Stimulated activated CD4-positive, alpha-beta T cell treated with anti-CD3 and anti-CD28 coated beads, Interleukin-1b, Interleukin-23, amount 100 ng/mL, for 1 hour (primary cell): ENCODE measurements at places on chromosomes 16 and 17.

- no peak for DNase-seq
These were observed at the start of gene ZNF750 for GRCh38 chr17:82839617-82840292. ZNF750 (minus strand) TSS chr17:82840022; CDS start chr17:82832454, 7,568 bp downstream.

- no peak for DNase-seq
These were observed 164.4 kb upstream of the XYLT1 start for GRCh38 chr16:17635183-17635582.

DNA sequence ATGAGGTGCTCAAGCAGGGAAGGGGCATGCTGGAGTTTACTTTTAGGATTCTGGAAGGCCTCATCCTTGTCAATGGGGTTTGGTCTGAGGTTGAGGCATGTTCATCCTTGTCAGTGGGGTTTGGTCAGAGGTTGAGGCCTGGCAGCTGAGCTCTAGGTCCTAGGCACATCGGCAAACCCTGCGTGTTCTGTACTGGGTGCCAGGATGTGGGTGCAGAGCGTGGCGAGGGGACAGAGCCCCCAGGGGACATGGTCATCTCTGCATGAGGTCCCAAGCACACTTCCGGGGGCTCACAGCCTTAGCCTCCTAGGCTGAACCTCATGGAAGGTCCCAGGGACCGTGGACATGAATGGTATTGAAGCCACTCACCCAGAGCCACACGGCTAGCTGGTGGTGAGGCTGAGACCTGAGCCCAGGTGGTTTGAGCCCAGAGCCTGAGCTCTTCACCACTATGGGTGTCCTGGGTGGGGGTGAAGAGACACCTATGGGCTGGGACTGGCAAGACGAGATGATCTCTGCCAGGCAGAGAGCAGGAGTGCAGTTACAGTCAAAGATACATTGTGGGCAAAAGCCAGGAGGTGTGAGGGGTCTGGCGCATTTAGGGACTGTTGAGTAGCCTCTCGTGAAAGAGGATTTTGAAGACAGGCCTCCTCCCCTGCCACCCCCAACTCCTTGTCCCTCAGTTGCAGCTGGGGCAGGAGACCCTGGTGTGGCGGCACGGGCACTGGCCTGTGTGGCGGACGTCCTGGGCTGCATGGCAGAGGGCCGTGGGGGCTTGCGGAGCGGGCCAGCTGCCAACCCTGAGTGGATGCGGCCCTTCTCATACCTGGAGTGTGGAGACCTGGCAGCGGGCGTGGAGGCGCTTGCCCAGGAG, 19.3 kb downstream of the FCSK start:
- no peak for DNase-seq

- DNase-seq, result no peak
These were observed 31.0 kb downstream of the MMP15 start for GRCh38 chr16:58056580-58056979.

DNA sequence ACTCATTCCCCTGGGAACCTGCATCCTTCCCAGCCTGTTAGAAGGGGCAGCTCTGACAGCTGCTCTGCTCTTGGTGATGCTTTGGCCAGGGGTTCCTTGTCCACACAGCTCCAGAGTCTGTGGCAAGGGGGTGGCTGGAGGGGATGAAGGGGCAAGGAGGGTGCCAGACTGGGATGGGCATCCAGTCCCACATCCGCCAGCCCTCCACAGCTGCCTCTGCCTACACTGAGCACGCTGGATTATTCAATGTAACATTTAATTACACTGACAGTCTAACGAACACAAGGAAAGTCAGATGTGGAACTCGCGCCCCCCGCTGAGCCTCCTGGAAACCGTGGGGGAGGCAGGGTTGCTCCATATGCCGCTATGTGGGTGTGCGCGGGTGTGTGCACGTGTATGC, 101.1 kb downstream of the C16orf78 start:
- no peak for DNase-seq

- no peak for DNase-seq
These were observed at the start of gene WIPI1 for GRCh38 chr17:68457168-68457538. WIPI1 (minus strand) TSS chr17:68457496; CDS start chr17:68457421, 75 bp downstream.

- DNase-seq, result no peak
These were observed 6.8 kb downstream of the MAPK8IP3 start for GRCh38 chr16:1712791-1713261.

DNA sequence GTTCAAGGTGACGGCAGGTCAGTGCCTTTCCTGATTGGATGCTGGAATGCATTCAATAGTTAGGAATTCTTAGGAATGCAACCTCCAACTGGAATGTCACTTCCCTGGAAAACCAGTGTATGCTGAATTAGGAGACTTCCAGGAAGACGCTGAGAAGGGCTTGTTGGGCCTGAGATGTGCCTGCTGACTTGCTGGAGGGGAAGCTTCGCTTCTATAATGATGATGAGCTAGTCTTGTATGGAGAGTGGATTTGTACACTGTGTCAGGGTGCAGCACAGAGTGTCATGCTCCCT, 45.6 kb downstream of the SMPD3 start:
- no peak for DNase-seq

GRCh38 chr17:43986225-43986981, 18.0 kb upstream of the NAGS start:
- DNase-seq, result no peak

GRCh38 chr17:45748731-45749310, 35.3 kb upstream of the CRHR1 start:
- no peak for DNase-seq

DNA sequence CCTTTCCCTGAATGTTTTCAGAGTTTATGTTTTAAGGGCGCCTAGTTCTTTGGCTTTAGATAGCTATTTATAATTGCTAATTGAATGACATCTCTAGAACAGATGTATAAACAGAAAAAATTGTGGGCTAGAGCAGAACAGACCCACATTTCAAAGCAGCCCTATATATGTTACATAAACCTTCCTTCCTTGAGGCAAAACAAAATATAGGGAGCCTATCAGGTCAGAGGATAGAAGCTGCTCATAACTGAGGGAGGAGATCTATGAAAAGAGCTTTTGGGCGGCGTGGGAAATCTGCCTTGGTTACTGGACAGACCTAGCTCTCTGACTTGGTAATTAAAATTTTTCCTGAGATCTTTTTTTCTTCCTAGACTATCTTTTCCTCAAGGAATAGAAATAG, 68.4 kb downstream of the SPAG9 start:
- no peak for DNase-seq

DNA sequence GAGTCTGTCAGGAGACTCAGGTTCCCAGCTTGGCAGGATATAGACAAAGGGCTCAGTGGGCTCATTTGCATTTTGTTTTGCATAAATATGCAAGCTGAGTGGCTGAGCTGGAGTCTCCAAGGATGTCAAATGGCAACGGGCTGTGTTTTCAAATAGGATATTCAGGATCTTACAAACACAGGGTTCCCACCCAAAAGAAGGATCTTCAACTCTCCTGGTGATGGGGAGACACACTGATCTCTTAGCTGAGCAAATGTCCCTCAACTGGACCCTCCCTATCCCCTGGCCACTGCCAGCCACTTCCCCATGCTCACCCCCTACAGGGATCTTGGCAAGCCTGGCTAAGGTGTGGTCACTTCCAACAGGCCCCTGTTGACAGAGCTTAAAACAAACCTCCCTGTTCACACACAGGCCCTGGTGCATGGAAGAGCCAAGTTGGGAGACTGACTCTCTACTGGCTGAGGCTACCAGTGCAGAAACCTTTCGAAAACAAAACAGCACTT, 61.6 kb downstream of the SOX9 start:
- no peak for DNase-seq

- no peak for DNase-seq
These were observed 118.5 kb upstream of the ZNF267 start for GRCh38 chr16:31754998-31755615.

DNA sequence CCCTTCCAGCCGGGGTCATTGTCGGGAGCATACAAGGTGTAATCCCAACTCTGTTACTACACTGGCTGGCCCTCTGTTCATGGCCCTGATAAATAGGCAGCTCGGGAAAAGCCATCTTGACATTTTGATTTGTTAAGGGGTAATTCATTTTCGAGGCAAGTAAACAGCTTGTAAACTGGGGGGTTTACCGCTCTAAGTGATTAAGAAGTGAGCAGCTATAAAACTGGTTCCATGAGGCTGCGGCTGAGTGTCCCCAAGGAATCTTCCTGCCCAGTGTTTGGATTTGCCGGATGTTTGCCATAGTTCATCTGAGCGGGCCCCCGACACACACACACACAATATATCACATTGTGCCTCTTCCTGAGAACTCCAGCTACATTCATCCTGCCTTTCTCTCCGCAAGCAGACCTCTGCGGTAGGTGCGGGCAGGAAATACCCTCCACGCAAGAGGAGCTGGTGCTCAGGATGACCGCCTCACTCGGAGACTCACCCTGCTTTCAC, 92.2 kb downstream of the SOCS1 start:
- no peak for DNase-seq

GRCh38 chr16:56866955-56867830, 2.2 kb downstream of the SLC12A3 start:
- DNase-seq, result no peak

DNA sequence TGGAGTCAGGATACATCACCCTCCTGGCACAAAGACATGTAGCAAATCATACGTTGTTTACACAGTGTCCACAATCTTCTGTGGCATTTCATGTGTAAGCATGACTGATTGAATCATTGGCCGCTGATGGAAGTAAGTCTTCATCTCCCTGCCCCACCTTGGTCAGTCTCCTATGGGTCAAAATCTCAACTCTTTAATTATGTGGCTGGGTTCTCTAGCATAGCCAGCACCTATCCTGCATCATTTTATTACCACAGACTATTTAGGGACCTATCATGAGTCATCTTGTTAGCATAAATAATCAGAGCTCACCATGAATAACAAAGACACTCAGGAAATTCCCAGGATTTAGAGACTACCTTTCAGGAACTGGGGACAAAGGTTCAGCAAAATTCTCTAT, 15.9 kb downstream of the TANC2 start:
- DNase-seq, result no peak

DNA sequence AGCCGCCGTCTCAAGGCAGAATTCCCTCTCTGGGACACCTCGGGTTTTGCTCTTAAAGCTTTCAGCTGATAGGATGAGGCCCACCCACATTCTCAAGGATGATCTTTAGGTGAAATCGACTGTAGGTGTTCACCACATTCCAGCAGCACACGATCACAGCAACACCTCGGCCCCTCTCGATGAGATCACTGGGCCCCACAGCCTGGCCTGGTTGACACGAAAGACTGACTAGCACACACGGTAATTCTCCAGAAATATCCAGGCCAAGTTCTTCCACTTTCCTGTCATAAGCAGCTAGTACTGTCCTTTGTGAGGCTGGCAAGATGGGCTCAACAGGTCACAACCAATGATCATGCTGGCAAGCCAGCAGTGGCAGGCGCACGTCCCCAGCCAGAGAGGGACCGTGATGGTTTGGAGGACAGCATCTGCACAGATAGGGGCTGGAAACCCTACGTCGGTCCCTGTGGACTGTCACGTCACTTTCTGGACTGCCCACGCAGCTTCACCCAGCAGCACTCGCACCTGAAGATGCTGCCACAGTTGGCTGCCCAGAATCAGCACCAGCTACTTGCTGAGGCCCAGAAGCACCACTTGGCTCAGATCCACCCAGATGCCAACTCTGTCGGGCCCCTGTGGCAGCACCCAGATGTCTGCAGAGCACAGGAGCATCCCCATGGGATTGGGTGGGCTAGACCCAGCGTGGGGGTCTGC, 17.4 kb downstream of the TMC6 start:
- DNase-seq, result no peak

- DNase-seq, result no peak
These were observed 29.5 kb downstream of the METTL16 start for GRCh38 chr17:2482218-2482617.

DNA sequence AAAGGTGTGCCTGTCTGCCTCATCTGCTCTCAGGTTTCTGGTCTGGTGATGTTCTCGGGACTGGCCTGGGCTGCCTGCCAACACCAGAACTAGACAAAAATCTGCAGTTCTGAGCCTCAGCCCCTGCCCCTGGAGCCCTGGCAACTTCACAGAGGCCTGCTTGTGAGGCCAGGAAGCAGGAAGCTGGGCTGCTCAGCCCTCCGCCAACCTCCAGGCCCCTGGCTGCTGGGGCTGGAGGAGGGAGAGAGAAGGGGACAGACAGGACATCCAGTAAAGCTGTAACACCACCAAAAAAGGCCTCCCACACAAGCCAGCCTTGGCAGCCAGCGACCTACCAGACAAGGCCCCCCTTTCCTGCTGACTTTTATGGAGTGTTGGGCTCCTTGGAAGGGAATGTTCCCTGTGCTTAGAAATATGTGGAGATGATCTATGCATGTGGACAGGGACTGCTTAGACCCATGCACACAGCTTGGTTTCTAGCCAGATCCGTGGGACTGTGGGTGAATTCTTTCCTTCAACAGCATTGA, 157.6 kb downstream of the XYLT1 start:
- no peak for DNase-seq

DNA sequence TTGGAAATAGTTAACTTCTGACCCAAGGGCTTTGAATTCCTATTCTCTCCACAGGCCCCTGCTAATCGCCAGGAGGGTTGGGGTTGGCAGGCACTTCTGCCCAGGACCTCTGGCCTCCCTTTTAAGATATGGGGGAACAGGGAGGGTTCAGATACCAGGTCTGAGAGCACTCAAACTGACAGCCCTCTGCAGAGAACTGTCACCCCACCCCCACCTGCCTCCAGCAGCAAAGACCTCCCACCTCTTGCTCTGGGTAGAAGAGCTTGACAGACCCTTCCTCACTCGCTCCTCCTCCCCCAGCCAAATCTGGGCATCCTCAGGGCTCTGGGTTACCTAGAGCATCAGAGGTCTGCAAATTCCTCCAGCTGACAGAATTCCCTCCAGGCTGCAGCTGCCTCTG, 11.6 kb downstream of the CDH3 start:
- DNase-seq, result no peak
